Daoy (cell line): ENCODE measurements at places on chromosomes 6 and 20. TPM values are rescaled to one million over a fixed set of nuclear protein-coding genes. Genes with fewer than 3 reads are reported as not detected.

The NRSN2 gene
- total RNA-seq = 19.2 and 19.3 TPM in 2 replicates

The B3GAT2 gene
- total RNA-seq = 0.29 TPM in 1 of 2 replicates, not detected in the other

The HLA-DQB1 gene
- 0.23 and 0.51 TPM in 2 replicates for total RNA-seq

The GSTA2 gene
- not detected in 2 replicates for total RNA-seq

The INSM1 gene
- total RNA-seq = not detected in 2 replicates

The EPPIN gene
- not detected in 2 replicates for total RNA-seq

The ELOVL4 gene
- 2.5 and 4.2 TPM in 2 replicates for total RNA-seq

The PRKN gene
- 0.57 TPM in 1 of 2 replicates, not detected in the other for total RNA-seq

The THEMIS gene
- not detected in 2 replicates for total RNA-seq

The TASP1 gene
- 8.1 and 9.6 TPM in 2 replicates for total RNA-seq

The ENPP1 gene
- total RNA-seq = 5.3 and 5.4 TPM in 2 replicates

The GJA10 gene
- not detected in 2 replicates for total RNA-seq

The FILIP1 gene
- 0.40 TPM in 1 of 2 replicates, not detected in the other for total RNA-seq

The MLN gene
- not detected in 2 replicates for total RNA-seq

The SLC17A3 gene
- total RNA-seq = not detected in 2 replicates

The DAAM2 gene
- 2.1 and 5.2 TPM in 2 replicates for total RNA-seq

The FNDC1 gene
- under 0.01 TPM in 1 of 2 replicates, not detected in the other for total RNA-seq

The NOP56 gene
- 340 and 360 TPM in 2 replicates for total RNA-seq

The RSPH4A gene
- total RNA-seq = under 0.01 TPM in 1 of 2 replicates, not detected in the other

The NMBR gene
- not detected in 2 replicates for total RNA-seq

The CCND3 gene
- total RNA-seq = 43.3 and 51.6 TPM in 2 replicates

The RPS6KA2 gene
- 5.5 and 6.7 TPM in 2 replicates for total RNA-seq
